SHP77 (cell line): ENCODE measurements at places on chromosomes 7 and 10.

GRCh38 chr7:80410081-80410480, 101.8 kb downstream of the GNAT3 start:
- no peak for DNase-seq

GRCh38 chr10:101812606-101813005, 5.6 kb downstream of the OGA start:
- no peak for DNase-seq

DNA sequence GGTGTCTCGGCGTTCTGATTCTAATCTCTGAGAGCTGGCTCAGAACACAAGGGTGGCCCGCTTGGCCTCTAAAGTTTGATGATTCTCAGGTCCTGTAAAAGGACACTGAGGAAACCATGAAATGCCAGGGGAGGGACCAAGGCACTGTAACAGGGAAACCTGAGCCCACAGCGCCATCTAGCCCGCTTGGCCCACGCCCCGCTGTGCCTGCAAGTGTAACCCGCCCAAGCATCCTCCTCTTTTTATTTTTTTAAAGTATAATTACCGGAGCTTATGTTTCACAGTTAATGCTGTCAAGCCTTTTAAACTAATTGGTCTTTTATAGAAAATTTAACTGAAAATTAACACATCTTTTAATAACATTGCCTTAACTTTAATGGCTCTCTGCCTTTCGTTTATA, 734.7 kb downstream of the KCNMA1 start:
- DNase-seq, result no peak

DNA sequence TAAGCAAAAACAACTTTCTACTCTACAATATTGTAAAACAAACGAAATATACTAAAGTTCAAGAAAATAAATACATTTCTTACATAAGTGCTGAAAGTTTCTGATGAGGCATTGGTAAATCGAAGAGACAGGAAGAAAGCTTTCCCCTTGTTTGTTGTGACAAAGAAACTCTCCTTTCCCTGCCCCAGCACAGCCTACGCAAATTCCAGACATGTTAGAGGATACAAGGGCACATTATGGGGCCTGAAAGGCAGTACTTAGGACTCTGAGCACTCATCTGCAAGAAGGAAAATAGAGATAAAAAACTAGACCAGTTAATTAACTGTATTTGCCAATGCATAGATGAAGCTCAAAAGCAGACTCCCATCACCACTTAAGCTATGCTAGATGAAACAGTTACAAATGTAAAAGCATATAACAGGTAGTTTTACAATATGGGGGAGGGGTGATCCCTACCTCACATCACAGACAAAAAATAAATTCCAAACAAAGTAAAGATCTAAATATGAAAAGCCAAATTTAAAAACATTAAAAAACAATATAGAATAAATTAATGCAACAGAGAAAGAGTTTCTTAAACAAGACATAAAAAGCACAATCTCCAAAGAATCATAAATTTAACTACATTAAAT, 21.8 kb downstream of the ARHGAP19 start:
- DNase-seq, result no peak

GRCh38 chr10:95536017-95536416, 25.2 kb downstream of the SORBS1 start:
- no peak for DNase-seq

- no peak for DNase-seq
Measured at GRCh38 chr10:86400705-86401587, 34.4 kb upstream of the GRID1 start.

DNA sequence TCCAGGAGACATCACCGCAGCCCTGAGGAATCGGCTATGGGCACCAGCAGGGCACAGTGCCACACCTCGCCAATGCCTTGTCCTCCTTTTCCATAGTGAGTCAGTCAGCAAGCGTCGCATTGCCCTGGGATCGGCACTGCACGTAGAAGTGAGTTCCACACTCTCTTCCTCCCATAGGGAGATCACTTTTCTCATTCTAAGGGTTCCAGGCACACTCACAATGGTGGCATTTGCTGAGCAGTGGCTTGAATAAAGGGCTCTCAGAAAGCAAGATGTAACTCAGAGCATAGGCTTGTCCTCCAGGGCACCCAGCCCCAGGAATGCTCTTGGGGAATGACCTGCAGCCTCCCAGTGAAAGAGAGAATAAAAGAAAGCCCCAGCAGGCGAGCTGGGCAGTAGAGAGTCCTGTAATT, 1.1 kb upstream of the VIM start:
- DNase-seq, result no peak

DNA sequence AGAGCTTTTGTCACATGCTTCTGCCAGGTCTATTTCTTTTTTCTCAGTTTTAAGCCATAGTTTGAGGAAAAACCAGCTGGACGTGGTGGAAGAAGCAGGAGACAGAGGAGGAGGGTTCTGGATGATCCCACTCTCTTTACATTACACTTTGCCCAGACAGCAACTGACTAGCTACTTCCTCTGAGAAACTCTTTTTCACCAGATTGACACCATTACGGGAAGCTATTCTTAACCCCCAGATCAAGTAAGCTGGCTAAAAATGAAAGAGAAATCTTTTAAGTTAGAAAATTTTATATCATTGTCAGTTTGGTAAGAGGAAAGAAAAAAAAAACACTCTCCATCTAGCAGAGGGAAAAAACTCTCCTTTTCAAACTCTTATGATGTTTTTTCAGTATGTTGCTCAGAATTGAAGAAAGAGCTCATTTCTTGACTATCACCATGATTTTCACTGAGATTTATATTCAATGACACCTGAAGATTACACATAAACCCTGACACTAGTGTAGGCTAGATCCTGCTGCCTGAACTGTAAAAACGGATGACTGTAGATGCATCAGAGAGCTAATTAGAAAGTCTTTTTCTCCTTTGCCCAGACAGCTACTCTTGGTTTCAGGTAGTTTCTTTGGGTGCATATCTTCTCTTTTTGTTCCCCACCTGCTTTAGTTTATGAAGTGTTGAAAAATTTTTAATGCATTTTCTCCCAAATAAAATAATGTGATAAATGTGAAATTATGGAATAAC, 203.1 kb downstream of the TFEC start:
- no peak for DNase-seq

DNA sequence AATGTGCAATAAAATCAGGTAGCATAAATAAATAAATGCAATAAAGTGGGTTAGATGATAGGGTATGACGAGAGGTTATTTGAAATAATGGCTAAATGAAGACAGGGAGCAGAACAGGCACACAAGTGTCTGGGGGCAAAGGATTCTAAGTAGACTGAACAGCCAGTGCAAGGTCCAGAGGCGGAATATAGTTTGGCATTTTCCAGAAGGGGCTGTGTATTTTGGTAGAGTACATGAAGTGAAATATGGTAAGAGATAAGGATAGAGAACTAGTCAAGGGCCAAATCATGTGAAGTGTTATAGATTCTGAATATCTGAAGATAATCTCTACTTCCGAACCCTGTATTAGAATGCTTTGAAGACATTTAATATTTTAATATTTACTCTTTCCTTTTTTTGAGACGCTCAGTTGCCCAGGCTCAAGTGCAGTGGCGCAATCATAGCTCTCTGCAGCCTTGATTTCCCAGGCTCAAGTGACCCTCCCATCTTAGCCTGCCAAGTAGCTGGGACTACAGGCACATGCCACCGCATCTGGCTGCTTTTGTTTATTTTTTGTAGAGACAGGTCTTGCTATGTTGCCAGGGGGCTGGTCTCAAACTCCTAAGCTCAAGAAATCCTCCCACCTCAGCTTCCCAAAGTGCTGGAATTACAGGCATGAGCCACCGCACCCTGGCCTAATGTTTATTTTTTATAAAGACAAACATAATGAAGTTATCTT, 44.4 kb upstream of the CD36 start:
- no peak for DNase-seq

GRCh38 chr7:143367972-143368371, 5.5 kb upstream of the FAM131B start:
- peak; percentile 21 for DNase-seq

DNA sequence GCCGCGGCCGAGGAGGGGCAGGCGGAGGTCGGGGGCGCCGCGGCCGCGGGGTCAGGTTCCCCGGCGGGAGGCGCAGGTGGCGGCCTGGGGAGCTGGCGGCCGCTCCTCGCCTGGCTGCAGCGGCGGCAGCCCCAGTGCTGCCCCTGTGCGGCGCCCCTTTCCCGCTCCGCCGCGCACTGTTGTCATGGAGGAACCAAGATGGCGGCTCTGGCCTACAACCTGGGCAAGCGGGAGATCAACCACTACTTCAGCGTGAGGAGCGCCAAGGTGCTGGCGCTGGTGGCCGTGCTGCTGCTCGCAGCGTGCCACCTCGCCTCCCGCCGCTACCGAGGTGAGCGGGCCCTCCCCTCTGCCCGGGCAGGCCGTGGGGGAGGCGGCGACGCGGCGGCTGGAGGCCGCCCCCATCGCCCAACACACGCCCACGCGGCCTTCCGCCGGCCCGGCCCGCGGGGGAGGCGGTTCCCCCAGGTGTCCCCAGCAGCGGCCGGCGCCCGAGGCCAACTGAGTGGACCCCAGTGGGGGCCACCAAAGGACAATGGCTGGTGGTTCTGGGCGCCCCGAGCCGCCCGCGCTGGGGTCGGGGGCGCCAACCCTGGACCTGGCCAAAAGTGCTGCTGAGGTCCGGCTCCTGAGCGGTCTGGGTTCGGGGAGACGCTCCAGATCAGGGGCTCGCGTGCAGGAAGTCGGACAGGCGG, 425 bp downstream of the CASD1 start:
- DNase-seq, result peak; percentile 71

DNA sequence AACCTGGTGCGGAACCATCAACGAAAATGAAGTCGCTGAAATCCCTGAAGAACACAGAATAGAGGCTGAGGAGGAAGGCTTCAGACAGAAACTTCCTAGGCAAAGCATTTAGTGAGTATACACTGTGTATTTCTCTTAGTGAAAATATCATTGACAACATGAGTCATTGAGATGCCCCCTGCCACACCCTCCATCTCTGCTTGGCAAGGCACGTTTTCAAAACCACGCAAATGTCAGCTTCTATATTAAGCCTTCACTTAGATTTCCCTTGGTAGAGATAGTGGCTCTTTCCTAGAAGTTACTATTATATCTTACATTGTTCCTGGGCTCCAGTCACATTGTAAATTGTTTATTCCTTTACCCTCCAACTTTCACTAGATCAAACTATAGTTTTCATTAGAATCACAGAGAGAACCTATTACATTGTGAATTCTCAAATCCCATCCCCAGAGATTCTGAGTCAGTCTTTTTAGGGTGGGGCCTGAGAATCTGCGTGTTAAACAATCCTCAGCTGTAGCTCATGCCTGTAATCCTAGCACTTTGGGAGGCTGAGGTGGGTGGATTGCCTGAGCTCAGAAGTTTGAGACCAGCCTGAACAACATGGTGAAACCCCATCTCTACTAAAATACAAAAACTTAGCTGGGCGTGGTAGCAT, 4.6 kb upstream of the SKAP2 start:
- DNase-seq, result no peak

DNA sequence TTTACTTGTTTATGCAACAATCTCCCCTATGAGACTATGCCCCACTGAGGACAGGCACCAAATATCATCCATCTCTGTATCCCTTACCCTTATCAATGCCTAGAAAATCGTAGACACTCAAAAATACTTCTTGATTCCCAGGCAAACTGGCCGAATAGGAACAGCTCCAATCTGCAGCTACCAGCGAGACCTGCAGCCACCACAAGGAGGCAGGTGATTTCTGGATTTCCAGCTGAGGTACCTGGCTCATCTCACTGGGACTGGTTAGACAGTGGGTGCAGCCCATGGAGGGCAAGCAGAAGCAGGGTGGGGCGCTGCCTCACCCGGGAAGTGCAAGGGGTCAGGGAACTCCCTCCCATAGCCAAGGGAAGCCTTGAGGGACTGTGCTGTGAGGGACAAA, 10.8 kb upstream of the PPP1R3C start:
- DNase-seq, result no peak

GRCh38 chr7:141991140-141991539, 4.5 kb upstream of the MGAM start:
- DNase-seq, result no peak

DNA sequence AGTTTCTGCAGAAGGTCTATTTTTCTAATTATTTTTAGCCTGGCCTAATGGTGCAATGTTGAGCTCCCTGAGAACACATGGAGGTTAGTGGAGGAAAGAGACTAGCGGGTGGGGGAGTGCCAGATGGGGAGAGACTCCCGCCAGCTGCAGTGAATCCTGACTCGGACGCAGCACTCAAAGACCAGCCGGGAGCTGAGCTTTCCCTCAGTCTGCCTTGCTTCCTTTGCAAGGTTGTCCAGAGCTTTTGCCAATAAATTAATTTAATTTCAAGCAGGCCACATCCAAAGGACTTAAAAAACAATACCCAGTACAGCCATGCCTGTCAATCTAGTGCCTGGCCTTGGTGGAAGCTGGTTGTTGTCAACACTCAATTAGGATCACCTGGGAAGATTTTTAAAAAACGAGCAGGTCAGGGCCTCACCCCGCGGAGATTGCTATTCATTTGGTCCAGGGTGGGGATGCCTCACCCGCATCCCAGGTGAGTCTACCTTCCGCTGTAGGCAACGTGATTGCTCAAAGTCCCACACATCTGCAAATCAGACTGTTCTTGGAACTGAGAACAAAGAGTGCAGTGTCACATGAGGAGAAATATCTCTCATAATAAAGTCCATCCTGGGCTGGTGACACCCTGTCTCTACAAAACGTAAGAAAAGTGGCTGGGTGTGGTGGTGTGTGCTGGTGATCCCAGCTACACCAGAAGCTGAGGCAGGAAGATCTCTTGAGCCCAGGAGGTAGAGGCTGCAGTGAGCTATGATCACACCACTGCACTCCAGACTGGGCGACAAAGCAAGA, 4.0 kb downstream of the CLRN3 start:
- DNase-seq, result no peak

DNA sequence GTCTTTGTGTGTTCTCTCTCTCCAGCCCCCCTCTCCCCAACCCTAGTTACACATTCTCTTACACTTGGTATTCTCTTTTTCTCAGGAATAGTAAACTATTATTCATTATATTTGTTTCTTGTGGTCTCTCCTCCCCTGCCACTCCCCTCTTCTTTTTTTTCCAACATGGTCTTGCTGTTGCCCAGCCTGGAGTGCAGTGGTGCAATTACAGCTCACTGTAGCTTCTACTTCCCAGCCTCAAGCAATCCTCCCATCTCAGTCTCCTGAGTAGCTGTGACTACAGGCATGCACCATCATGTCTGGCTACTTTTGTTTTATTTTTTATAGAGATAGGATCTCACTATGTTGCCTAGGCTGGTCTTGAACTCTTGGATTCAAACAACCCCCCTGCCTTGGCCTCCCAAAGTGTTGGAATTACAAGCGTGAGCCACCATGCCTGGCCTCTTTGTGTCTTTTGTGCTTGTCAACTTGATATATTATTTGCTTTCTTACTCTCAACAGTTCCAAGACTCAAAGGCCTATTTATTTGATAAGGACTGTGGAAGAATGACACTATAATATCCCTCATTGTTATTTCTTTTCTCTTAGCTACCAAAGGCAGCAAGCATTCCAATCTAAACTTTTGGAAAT, 66.9 kb downstream of the MLLT10 start:
- DNase-seq, result no peak

- no peak for DNase-seq
Measured at GRCh38 chr7:51328351-51328801, 11.8 kb upstream of the COBL start.

DNA sequence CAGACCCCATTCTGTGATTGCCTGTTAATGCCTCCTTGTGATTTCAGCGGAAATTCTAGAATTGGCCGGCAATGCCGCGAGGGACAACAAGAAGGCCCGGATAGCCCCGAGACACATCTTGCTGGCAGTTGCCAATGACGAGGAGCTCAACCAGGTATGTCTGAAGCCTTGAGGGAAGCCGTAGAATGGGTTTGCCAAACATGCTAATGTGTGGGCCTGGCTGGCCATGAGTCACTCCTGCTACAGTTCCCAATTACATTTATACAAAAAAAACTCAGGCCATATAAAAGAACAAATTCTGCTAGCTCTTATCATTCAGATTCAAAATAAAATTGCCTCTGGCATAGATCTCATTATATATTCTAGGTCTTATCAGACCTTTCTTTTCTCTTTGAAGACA, 37.4 kb downstream of the MACROH2A2 start:
- no peak for DNase-seq
